Ovary (tissue), 10 donors: ENCODE measurements at places on chromosomes 1 and 21. TPM values are rescaled to one million over a fixed set of nuclear protein-coding genes. Genes with fewer than 3 reads are reported as not detected.

The FAM131C gene
- total RNA-seq: 0.46 TPM

The RXFP4 gene
- total RNA-seq: not detected

The RAP1GAP gene
- 2.2 TPM for total RNA-seq

The HSD3B1 gene
- total RNA-seq: not detected

The LCE2A gene
- total RNA-seq: not detected

The EXOSC10 gene
- 48.6 TPM for total RNA-seq

DNA sequence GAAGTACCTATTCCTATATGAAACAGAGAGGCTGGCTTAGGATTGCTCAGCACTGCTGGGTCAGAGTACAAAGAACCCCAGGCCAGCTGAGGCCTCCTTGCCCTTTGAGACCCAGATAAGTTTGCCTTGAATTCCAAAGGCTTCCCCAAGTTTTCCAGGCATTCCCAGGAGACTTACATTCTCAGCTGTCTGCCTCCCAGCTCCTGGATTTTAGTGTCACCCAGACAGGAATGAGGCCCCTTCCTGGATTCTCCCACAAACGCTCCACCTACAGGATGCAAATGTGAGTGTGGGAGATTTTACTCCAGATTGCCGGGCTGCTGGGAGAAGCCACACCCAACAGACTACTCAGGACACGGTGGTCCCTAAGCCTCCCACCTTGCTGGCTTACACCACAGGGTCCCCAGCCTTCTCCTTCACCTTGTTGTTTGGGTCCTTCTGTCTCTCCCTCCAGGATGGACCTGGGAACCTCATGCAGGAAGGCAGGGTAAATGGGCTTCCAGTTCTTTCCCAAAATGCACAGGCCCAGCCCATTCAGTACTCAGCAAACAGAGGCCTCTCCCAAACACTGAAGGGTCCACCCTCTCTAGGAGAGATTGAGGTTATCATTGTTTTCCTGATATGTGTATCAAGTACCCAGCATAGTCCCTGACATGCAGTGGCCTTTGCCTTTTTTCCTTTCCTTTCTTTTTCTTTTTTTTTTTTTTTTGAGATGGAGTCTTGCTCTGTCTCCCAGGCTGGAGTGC is 10.6 kb downstream of the RHBG start:
- no peak for DNase-seq
- no peak overlapping the region for H3K27ac ChIP-seq
- H3K36me3 ChIP-seq: no peaks in the 10 kb centered on the region
- H3K4me1 ChIP-seq: peaks cover 2% of the 10 kb centered on the region

DNA sequence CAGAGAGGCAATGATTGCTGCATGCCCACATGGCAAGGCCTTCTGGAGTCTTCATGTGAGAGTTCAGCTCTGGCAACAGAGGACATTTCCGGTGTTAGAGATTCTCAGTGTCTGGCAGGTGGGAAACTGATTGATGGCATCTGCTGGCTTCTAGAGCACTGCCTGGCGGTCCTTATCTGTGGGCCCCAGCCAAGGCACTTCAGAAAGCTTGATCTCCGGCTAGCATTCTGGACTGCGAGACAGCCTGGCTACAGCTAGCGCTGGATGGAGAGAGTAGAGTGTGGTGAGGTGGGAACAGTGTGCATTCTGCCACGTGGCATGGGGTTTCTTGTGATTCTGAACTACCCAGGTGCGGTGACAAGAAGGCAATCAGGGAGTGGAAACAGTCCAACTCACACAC is 9.4 kb downstream of the ZNF678 start:
- H3K36me3 ChIP-seq: no peaks in the 10 kb centered on the region
- no peak overlapping the region for H3K4me3 ChIP-seq
- DNase-seq: no peak
- no peaks in the 10 kb centered on the region for H3K27me3 ChIP-seq
- H3K4me1 ChIP-seq: no peaks in the 10 kb centered on the region
- H3K27ac ChIP-seq: no peak overlapping the region

- no peaks in the 10 kb centered on the region for H3K4me1 ChIP-seq
- H3K27me3 ChIP-seq: no peaks in the 10 kb centered on the region
- DNase-seq: no peak
- H3K36me3 ChIP-seq: no peaks in the 10 kb centered on the region
- no peak overlapping the region for H3K4me3 ChIP-seq
These were observed 23.3 kb downstream of the PIP5K1A start for GRCh38 chr1:151221616-151222015.

DNA sequence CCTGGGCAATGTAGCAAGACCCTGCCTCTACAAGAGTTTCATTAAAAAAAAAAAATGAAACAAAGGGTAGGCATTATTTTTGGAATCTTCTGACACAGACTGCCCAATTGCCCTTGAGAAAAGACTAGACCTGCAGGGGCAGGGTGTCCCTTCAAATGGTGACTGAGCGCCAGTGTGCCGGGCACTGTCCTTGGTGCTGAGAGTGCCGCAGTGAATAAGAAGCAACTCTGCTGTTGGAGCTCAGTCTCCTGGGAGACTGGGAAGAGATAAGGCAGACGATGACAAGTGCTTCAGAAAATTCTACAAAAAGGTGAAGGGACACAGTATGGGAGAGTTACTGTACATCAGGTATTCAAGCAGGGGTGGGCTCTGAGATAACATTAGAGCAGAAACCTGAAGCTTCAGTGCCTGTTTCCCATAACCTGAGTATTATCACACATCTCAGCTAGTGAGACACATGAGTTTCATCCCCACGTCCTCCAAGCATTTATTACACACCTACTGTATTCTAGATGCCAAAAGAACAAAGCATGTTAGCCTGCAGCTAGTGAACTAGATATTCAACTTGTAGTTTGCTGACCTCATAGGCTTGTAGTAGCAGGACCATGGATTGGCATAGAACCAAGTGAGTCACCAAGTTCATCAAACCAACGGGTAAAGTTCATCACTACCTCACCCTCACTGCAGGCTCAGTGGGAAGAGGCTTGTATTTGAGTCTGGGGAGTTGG is 18.4 kb upstream of the RPL11 start:
- no peak overlapping the region for H3K4me3 ChIP-seq
- no peaks in the 10 kb centered on the region for H3K27me3 ChIP-seq
- no peaks in the 10 kb centered on the region for H3K36me3 ChIP-seq
- H3K4me1 ChIP-seq: no peaks in the 10 kb centered on the region
- DNase-seq: no peak
- no peak overlapping the region for H3K27ac ChIP-seq

DNA sequence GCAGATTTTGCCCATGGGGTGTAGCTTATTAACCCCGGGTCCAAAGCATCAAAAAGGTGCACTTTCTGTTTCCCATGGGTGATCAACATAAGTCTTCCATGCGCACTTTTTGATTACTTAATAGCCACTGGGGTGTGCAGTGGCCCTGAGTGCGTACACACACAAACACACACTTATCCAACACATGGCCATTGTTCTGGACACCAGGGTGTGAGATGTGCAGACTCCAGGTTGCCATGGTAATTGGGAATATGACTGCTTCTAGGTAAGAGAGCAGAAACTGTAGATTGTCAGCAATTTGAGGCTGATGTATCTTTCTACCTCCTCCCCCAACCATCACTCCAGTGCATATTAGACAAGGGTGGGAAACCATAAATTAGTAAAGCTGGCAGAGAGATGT is 68.8 kb downstream of the MAB21L3 start:
- no peaks in the 10 kb centered on the region for H3K36me3 ChIP-seq
- no peak overlapping the region for H3K4me3 ChIP-seq
- no peak for DNase-seq
- no peak overlapping the region for H3K27ac ChIP-seq
- H3K27me3 ChIP-seq: no peaks in the 10 kb centered on the region

GRCh38 chr1:35886577-35887431 is 3.8 kb downstream of the AGO1 start:
- H3K4me1 ChIP-seq: peaks cover 4% of the 10 kb centered on the region
- DNase-seq: no peak
- H3K27me3 ChIP-seq: no peaks in the 10 kb centered on the region
- no peak overlapping the region for H3K4me3 ChIP-seq
- H3K36me3 ChIP-seq: no peaks in the 10 kb centered on the region

- H3K4me1 ChIP-seq: peaks cover 16% of the 10 kb centered on the region
- H3K36me3 ChIP-seq: no peaks in the 10 kb centered on the region
- peak overlapping the region; percentile 61 for H3K27ac ChIP-seq
These were observed 720 bp upstream of the BSDC1 start for GRCh38 chr1:32394890-32395432.

- H3K36me3 ChIP-seq: no peaks in the 10 kb centered on the region
- H3K27ac ChIP-seq: no peak overlapping the region
- H3K4me1 ChIP-seq: no peaks in the 10 kb centered on the region
- no peaks in the 10 kb centered on the region for H3K27me3 ChIP-seq
- no peak overlapping the region for H3K4me3 ChIP-seq
These were observed 261.7 kb downstream of the PCP4 start for GRCh38 chr21:40128891-40129290.

- no peaks in the 10 kb centered on the region for H3K36me3 ChIP-seq
- no peak overlapping the region for H3K4me3 ChIP-seq
- no peaks in the 10 kb centered on the region for H3K27me3 ChIP-seq
- H3K4me1 ChIP-seq: no peaks in the 10 kb centered on the region
These were observed 41.1 kb upstream of the RPL11 start for GRCh38 chr1:23650344-23650990.

DNA sequence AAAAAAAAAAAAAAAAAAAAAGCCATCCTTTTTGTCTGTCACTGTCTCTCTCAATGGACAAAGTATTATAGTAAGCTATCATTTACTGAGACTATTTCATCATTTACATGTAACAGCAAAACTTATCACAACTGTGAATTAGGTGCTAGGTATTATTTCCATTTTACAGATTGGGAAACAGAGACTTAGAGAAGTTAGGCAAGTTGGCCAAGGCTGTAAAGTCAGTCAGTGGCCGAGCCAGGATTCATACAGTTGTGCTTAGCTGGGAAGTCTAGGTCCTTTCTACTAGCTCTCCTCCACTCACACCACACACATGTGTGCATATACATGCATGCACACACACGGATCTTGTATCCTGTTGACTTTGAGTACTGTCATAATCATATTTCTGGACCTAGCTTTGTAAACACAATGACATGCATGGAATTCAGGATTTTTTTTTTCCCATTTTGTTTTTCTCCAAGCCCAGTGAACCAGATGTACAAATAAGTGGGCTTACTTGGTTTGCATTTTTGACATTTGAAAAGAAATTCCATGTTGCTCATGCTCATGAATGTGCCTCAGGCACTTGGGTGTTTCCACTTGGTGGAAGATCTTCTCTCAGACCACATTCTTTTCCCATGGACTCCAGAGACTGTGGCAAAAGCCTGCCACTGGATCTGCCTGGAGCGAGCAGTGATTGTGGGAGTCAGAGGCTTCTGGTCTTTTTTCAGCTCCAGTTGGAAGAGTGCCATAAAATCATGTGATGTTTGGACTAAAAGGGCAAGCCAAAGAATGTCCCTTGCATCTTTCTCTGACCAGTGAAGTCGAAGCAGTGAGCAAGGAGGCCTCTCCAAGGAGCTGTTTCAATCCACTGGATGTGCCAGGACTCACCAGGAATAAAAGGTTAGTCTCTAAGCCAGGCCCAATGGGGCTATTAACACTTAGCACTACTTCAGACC is 61.7 kb upstream of the DNAJC6 start:
- H3K27me3 ChIP-seq: no peaks in the 10 kb centered on the region
- H3K4me1 ChIP-seq: no peaks in the 10 kb centered on the region
- H3K36me3 ChIP-seq: no peaks in the 10 kb centered on the region
- no peak for DNase-seq
- no peak overlapping the region for H3K4me3 ChIP-seq

- no peak overlapping the region for H3K27ac ChIP-seq
- H3K27me3 ChIP-seq: no peaks in the 10 kb centered on the region
- H3K4me3 ChIP-seq: no peak overlapping the region
- no peaks in the 10 kb centered on the region for H3K36me3 ChIP-seq
These were observed 73.6 kb upstream of the SLC45A1 start for GRCh38 chr1:8244304-8244703.

- no peaks in the 10 kb centered on the region for H3K27me3 ChIP-seq
- no peak for DNase-seq
- no peak overlapping the region for H3K4me3 ChIP-seq
- peaks cover 16% of the 10 kb centered on the region for H3K4me1 ChIP-seq
These were observed 30.8 kb downstream of the DDR2 start for GRCh38 chr1:162663086-162663485.

- H3K4me3 ChIP-seq: no peak overlapping the region
- H3K27me3 ChIP-seq: no peaks in the 10 kb centered on the region
- H3K36me3 ChIP-seq: no peaks in the 10 kb centered on the region
- no peak for DNase-seq
- no peaks in the 10 kb centered on the region for H3K4me1 ChIP-seq
These were observed 15.1 kb downstream of the LCA5L start for GRCh38 chr21:39430457-39430856.

- H3K4me1 ChIP-seq: peaks cover 6% of the 10 kb centered on the region
- no peak for DNase-seq
- H3K36me3 ChIP-seq: no peaks in the 10 kb centered on the region
- H3K27ac ChIP-seq: no peak overlapping the region
These were observed 27.5 kb upstream of the GPR88 start for GRCh38 chr1:100510451-100510850.

DNA sequence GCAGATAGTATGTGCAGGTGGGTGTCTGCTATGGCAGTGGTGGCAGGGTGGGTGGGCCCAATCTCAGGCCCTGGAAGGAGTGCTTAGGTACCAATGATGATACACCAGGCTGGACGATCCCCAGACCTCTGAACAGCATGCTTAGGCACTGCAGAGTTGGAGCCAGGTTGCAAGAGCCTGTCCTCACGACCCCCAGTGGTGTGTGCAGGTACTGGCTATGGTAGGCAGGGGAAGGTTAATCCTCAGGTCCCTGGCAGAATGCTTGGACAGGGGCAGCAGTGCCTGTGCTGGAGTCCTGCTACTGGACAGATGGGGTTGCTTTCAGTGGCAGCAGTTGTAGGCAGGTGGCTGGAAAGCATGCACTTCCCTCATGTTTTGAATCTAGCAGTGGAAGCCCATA is 100.5 kb upstream of the NEK7 start:
- DNase-seq: no peak
- no peaks in the 10 kb centered on the region for H3K36me3 ChIP-seq
- no peak overlapping the region for H3K27ac ChIP-seq
- no peaks in the 10 kb centered on the region for H3K4me1 ChIP-seq
- no peaks in the 10 kb centered on the region for H3K27me3 ChIP-seq

- no peak for DNase-seq
- H3K27ac ChIP-seq: no peak overlapping the region
- no peaks in the 10 kb centered on the region for H3K4me1 ChIP-seq
- H3K4me3 ChIP-seq: no peak overlapping the region
These were observed 112.2 kb downstream of the USP25 start for GRCh38 chr21:15841856-15842564.

DNA sequence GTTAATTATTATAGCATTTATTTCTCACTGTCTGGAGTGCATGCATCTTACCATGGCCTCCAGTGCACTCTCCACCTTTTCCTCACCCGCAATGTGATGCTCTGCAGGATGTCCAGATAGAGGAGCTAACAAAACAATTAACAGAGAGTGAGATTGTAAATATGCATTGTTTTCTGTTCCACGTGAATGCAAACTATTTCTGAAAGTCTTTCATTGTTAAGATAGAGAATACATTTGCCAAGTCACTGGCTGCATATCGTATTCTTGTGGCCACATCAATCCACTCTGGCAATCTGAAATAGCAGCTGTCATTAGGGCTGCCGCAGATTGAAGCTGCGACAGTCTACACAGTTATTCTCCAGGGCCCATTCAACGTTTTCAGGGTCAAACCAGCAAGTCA is 143.8 kb downstream of the DUSP10 start:
- no peak overlapping the region for H3K27ac ChIP-seq
- H3K36me3 ChIP-seq: no peaks in the 10 kb centered on the region
